ENCODE measurements at places on chromosomes 13 and 19.

DNA sequence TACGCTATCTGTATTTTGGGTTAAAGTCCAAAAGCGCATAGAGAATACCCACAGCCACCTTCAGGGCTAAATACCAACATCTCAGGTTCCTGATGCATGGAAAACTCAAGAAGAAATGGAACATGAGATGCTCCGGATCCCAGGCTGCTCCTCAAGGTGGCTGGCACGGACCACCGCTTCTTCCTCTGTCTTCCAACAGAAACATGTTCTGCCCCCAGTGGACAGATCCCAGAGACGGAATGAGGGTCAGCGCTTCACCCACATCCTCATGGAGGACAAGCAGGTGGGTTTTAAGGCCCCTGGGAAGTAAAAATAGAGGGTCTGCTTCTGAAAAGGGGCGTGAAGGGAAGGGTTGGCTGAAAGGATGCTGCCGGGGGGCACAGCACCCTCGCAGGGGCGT is 17.3 kb downstream of the COL4A1 start:
- DNase-seq, result no peak

GRCh38 chr13:36559375-36559774 is 114.4 kb upstream of the SERTM1 start:
- DNase-seq, result no peak

DNA sequence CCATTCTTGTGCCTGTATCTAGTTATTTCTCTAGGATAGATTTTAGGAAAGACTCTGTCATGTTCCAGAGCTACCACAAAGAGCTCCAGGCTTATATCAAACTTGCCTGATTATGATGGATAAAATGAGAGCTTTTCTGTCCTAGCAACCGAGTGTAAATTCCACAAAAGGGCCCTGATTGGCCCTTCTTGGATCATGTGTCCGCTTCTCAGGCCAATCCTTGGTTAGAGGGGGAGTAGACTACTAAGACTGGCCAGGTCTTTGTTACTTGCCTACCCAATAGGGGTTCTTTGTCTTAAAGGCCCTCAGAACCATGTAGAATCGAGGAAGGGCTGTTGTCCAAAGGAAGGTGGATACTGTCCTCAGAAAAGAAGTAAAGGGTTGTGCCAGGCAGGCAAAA is 2.4 kb downstream of the DHX34 start:
- DNase-seq, result no peak

DNA sequence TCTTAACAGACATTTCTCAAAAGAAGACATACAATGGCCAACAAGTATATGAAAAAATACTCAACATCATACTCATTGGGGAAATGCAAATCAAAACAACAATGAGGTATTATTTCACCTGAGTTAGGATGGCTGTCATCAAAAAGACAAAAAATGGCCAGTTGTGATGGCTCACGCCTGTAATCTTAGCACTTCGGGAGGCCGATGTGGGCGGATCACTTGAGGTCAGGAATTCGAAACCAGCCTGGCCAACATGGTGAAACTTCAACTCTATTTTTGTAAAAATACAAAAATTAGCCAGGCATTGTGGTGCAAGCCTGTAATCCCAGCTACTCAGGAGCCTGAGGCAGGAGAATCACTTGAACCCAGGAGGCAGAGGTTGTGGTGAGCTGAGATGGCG is 22.0 kb downstream of the CEACAM16 start:
- DNase-seq, result no peak

DNA sequence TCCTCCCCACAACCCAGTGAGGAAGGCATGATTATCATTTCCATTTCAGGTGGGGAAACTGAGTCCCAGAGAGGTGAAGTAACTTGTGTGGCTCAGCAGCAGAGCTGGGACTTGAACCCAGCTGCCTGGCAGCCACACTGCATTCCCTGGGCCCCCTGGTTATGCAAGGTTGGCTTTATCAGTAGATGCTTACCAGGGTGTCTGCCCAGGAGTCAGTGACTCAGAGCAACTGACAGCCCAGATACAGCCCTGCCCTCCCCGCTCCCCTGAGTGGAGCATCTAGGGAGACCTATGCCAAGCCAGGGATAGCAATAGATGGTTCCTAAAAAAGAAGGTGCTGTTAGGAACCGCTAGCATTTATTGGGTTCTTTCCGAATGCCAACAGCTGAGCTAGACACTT is 5.9 kb downstream of the IGLON5 start:
- DNase-seq, result no peak

GRCh38 chr13:38262211-38262610 is 87.4 kb upstream of the UFM1 start:
- no peak for DNase-seq

DNA sequence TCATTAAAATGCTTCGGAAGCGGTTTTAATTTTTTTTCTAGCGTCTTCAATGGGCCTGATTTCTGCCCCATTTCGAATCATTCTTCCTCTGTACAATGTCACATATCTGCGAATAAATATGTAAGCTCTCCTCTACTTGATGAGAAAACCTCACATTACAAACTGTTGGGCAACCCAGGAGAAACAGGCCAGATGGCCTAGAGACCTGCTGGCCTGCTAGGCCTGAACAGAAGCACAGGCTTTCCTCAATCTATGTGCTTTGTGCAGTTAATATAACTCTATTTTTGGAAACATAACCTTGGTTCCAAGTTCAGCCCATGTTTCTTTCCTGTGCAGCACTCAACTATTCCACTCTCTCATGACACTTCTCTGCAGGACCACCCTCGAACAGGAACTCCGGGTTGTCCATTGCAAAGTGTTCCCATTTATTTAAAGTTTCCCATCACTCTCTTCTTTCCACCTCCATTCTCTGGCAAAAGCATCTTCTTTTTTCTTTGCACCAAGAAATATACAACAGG is 42.0 kb downstream of the DCLK1 start:
- DNase-seq, result no peak

DNA sequence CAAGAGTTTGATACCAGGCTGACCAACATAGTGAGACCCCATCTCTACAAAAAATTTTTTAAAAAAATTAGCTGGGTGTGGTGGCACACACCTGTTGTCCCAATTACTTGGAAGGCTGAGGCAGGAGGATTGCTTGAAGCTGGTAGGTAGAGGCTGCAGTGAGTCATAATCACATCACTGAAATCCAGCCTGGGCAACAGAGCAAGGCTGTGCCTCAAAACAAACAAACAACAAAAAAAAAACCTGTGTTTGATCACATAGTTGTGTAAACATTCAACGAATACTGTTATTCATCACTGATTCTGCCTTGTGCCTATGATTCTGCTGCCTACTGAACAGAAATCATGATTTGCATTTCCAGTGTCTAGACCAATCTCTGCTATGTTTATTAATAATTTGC is 134.0 kb downstream of the TBC1D4 start:
- DNase-seq, result no peak

DNA sequence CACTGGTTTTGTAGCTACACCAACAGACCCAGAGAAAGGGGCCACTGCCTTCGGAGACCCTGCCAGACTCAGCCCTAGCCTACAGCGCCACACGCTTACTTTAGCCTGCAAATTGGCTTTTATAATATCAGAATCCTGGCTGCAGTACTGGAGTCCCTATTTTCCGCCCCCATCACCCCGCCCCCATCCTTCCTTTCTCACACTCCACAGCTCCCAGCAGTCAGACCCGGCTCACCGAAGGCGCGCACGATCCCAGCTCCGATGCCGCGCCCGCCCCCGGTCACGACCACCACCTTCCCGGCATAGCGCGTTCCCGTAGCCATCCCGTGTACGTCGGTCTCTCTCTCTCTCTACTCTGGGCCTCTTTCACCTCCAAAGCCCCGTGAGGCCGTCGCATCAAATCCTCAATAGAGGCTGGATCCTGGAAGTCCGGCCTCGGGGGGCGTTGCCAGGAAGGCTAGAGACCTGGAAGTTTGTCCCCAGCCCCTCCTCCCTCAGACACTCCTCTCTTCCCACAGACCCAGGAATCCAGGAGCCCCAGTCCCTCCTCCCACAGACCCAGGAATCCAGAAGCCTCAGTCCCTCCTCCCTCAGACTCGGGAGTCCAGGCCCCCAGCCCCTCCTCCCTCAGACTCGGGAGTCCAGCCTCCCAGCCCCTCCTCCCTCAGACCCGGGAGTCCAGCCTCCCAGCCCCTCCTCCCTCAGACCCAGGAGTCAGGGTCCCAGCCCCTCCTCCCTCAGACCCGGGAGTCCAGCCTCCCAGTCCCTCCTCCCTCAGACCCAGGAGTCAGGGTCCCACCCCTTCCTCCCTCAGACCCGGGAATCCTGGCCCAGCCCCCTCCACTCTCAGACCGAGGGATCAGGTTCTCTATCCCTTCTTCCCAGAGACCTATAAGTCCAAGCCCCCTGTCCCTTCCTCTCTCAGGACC is at the start of gene HSD17B14:
Gene HSD17B14 (minus strand): TSS at position 403 of the 929 bp plus-strand sequence. CDS start 80 bp downstream, at position 323.
- DNase-seq, result no peak

- no peak for DNase-seq
Measured at GRCh38 chr19:28827382-28827781, 385.6 kb downstream of the UQCRFS1 start.

- DNase-seq, result no peak
Measured at GRCh38 chr13:73364736-73365135, 305.9 kb downstream of the KLF5 start.

- no peak for DNase-seq
Measured at GRCh38 chr13:42981853-42982252, 10.2 kb downstream of the EPSTI1 start.

- no peak for DNase-seq
Measured at GRCh38 chr13:53782488-53782961, 753.9 kb downstream of the OLFM4 start.

- no peak for DNase-seq
Measured at GRCh38 chr13:31138515-31138914, 23.2 kb downstream of the HSPH1 start.

GRCh38 chr19:17333611-17334413 is 843 bp downstream of the ANO8 start:
- peak; percentile 82 for DNase-seq

- DNase-seq, result no peak
Measured at GRCh38 chr13:98801626-98802418, 49.4 kb upstream of the SLC15A1 start.

GRCh38 chr19:2274931-2275535 is 6.9 kb downstream of the PEAK3 start:
- peak; percentile 40 for DNase-seq

GRCh38 chr19:42023121-42023942 is 29.3 kb upstream of the ATP1A3 start:
- peak; percentile 7 for DNase-seq

DNA sequence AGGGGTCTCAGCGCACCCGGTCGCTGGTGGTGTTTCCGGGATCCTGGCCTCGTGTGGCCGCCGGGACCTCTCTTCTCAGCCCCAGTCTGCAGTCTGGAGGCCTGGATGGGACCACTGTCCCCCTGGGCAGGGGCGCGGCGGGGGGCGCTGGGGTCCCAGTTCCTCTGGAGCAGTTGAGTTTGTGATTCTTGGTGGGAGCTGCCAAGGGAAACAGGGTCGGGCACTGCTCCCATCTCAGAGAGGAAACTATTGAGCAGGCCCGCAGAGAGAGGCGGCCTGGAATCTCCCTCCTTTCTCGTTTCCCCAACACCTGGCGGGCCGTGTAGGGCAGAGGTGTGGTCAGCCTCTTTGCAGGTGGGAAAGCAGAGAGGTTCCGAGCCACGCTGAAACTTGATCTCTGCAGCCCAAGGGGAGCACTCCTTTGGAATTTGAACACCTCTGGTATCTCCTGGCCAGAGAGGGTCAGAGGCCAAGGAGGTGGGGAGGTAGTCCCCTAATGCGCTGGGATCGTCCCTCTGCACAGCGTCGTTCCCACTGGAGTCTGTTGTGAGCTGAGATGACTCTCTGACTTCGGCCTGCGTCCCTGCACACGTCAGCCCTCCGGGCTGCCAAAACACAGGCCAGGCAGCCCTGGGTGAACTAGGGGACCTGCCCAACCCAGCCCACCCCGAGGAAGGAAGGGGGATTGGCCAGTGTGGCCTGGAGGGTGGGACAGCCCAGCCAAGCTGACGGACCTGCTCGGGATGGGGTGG is 741 bp downstream of the PLEKHF1 start:
- DNase-seq, result no peak

GRCh38 chr19:7850000-7850813 is 20.2 kb downstream of the EVI5L start:
- DNase-seq, result no peak

- DNase-seq, result no peak
Measured at GRCh38 chr19:49073514-49074378, 1.2 kb upstream of the KCNA7 start.

DNA sequence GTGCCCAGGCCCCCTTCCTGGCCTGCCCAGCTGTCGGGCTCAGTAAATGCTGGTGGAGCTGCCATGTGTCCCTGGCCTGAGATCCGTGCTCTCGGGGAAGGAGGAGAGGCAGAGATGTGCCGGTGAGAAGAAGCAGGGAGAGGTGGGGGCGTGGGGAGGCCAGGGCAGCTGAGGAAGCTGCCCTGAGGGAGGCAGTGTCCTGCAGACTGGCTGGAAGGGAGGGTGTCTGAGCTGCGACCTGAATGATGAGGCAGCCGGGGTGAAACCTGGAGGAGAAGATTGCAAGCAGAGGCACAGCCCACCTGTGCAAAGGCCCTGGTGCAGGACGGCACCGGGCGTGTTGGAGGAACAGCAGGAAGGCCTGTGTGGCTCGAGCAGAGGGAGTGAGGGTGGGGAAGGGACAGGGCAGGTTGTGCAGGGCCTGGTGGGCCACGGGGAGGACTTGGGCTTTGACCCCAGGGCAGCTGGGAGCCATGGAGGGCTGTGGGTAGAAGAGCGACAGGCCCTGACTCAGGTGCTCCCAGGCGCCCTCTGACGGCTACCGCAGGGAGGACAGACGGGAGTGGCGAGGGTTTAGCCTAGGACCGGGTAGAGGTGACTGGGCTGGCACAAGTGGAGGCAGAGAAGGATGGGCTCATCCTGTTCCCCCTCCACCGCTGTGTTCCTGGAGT is 14.0 kb upstream of the CELF5 start:
- DNase-seq, result peak; percentile 56

DNA sequence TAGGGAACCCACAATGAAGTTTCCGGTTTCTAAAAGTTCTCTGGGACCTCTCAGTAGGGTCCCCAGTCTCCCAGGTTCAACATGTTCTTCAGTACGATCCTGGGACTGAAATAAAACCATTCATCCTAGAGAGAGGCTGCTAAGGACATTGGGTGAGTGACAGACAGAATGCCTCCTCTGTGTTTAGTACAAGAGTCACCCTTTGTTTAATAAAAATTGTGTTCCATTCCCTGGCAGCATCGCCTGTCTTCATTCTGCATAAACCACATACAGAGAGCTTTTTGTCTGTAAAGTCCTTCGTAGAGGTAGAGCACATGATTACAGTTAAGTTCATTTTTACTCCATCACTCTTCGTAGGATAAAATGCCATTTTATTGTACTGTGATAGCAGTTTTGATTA is 95.3 kb upstream of the GPR12 start:
- DNase-seq, result no peak

- no peak for DNase-seq
Measured at GRCh38 chr13:107124129-107124718, 556.3 kb upstream of the ARGLU1 start.

DNA sequence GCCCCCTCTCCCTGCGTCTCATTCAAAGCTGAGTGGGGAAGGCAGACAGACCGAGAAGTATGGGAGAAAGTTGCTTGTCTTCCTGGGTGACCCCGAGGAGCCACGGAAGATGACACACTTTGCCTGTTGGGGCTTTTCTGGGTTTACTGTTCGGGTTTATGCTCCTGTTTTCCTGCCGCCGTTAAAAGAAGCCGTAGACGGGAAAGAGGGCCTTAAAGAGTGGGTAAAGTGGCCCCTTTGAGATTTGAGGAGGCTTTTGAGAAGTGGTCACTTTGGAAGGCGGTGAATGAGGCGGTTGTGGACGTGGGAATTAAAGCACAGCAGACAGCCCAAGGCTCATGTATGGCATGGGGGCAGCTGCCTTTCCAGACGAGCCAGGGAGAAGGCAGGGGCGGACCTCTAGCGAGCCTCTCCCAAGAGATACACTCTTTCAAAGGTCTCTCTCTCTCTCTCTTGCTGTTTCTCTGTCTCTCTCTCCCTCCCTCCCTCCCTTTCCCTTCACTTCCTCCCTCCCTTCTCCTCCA is 493 bp upstream of the LHFPL6 start:
- no peak for DNase-seq

Measured in CD4-positive, alpha-beta T cell treated with Interleukin-15 for 4 hours (primary cell).